Activated CD8-positive, alpha-beta memory T cell treated with anti-CD3 and anti-CD28 coated beads, Interleukin-2, amount 10 ng/mL, durations not matched to agents 7 days and 5 days (primary cell): ENCODE measurements at places on chromosomes 16 and 17. TPM values are rescaled to one million over a fixed set of nuclear protein-coding genes. Genes with fewer than 3 reads are reported as not detected.

The TNP2 gene
- not detected for total RNA-seq

The LAT gene
- total RNA-seq, result 200 TPM

The NETO2 gene
- total RNA-seq, result 19.8 TPM

The BIRC5 gene
- 93.0 TPM for total RNA-seq

DNA sequence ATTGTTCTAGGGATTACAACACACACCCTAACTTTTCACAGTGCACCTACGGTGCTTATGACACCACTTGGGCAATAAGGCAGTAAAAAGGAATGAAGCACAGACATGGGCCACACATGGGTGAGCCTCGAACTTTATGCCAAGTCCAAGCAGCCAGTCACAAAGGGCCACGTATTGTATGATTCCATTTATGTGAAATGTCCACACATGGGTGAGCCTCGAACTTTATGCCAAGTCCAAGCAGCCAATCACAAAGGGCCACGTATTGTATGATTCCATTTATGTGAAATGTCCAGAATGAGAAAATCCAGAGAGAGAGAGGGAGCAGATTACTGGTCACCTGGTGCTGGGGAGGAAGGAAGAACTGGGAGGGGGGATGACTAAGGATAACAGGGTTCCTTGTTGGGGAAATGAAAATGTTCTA lies 22.2 kb downstream of the RMI2 start:
- H3K4me3 ChIP-seq, result no peak overlapping the region
- peaks cover 19% of the 10 kb centered on the region for H3K4me1 ChIP-seq
- H3K27me3 ChIP-seq, result peaks cover 35% of the 10 kb centered on the region
- DNase-seq, result no peak
- H3K36me3 ChIP-seq, result peaks cover 1% of the 10 kb centered on the region

DNA sequence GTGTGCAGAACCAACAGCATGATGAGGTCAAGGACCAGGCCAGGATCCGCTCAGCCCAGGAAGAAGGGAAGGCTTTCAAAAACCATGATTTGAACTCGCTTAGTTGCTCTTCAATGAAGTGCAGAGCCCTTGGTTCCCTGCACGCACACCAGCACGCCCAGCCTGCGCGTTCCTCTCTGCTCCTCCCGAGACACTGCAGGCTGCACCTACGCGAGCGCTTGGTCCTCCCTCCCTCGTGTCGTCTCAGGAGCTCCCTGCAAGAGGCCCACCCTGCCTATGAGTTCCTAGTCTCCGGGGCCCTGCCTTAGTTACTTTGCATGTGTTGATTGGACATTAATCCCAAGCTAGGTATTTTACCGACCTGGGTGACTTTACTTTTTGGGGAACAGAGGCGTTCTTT lies 132.9 kb upstream of the TNRC6C start:
- peaks cover 6% of the 10 kb centered on the region for H3K27me3 ChIP-seq
- H3K4me1 ChIP-seq, result peaks cover 3% of the 10 kb centered on the region
- no peaks in the 10 kb centered on the region for H3K36me3 ChIP-seq
- H3K27ac ChIP-seq, result no peak overlapping the region
- no peak overlapping the region for H3K4me3 ChIP-seq
- no peak for DNase-seq

- no peak overlapping the region for H3K4me3 ChIP-seq
- H3K27me3 ChIP-seq, result no peaks in the 10 kb centered on the region
- H3K4me1 ChIP-seq, result no peaks in the 10 kb centered on the region
Measured at GRCh38 chr16:63361032-63361624, 1324.9 kb upstream of the CDH8 start.

DNA sequence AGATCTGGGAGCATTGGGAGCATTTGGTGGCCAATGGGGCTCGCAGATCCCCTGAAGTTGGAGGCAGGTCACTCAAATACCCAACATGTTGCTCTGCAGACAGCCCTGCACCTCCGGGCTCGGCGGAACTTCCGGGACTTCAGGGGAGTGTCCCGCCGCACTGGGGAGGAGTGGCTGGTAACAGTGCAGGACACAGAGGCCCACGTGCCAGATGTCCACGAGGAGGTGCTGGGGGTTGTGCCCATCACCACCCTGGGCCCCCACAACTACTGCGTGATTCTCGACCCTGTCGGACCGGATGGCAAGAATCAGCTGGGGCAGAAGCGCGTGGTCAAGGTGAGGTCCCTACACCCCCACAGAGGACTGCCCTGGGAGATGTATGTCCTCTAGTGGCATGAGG lies 16.4 kb downstream of the MVP start:
- no peaks in the 10 kb centered on the region for H3K27me3 ChIP-seq
- no peak overlapping the region for H3K27ac ChIP-seq
- no peak for DNase-seq
- no peaks in the 10 kb centered on the region for H3K4me1 ChIP-seq
- peaks cover 41% of the 10 kb centered on the region for H3K36me3 ChIP-seq

DNA sequence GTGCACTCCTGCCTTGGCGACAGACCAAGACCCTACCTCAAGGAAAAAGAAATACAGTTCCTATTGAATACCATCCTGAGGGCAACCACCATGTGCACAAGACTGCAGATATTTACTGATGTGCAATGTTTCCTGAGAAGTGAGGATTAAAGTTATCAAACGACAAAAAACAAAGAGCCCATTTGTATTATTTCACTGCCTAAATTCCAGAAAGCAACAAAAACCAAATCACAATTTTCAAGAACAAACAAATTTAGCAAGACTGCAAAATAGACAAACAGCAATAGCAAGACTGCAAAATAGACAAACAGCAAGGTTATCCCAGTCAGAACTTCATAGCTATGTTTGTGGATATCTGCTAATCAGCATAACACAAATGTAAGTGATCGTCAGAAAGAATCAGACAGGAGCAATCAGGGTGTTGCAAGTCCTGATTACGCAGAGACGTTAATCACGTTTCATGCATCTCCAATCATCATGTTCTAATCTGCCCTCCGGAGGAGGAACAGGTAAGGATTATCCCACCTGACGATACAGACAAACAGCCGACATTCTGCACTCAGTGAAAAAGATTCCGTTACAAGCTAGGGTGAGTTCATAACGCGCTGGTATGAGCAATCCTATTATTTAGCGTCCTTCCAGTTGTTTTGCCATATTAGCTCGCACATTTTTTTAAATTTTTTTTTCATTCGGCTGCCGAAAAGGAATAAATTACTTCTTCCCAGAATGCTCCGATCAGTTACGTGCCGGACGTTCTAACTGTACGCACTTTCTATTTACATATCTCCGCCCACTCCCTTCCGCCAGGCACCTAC lies 2.9 kb downstream of the TMEM107 start:
- H3K36me3 ChIP-seq, result no peaks in the 10 kb centered on the region
- DNase-seq, result peak; percentile 91
- peak overlapping the region; percentile 99 for H3K27ac ChIP-seq
- peak overlapping the region; percentile 77 for H3K4me3 ChIP-seq
- H3K4me1 ChIP-seq, result peaks cover 41% of the 10 kb centered on the region
- H3K27me3 ChIP-seq, result no peaks in the 10 kb centered on the region
